Upper lobe of left lung (tissue), 6 donors: ENCODE measurements at places on chromosomes 13 and 19.
A peak's percentile ranks its signal among the peaks of the same experiment; 100 is the strongest.

GRCh38 chr19:16668176-16668575 is 7.2 kb downstream of the TMEM38A start:
- H3K27ac ChIP-seq = no peak overlapping the region
- no peak overlapping the region for H3K4me3 ChIP-seq
- no peaks in the 10 kb centered on the region for H3K36me3 ChIP-seq
- peaks cover 13% of the 10 kb centered on the region for H3K4me1 ChIP-seq
- no peaks in the 10 kb centered on the region for H3K27me3 ChIP-seq

- no peak overlapping the region for H3K4me3 ChIP-seq
- H3K4me1 ChIP-seq = no peaks in the 10 kb centered on the region
- H3K36me3 ChIP-seq = no peaks in the 10 kb centered on the region
- no peak for DNase-seq
Measured at GRCh38 chr13:95327190-95327589, 25.9 kb upstream of the ABCC4 start.

- H3K27me3 ChIP-seq = no peaks in the 10 kb centered on the region
- no peaks in the 10 kb centered on the region for H3K36me3 ChIP-seq
- H3K4me1 ChIP-seq = no peaks in the 10 kb centered on the region
- H3K27ac ChIP-seq = no peak overlapping the region
- no peak overlapping the region for H3K4me3 ChIP-seq
Measured at GRCh38 chr13:72255908-72256307, 388.9 kb upstream of the DACH1 start.

DNA sequence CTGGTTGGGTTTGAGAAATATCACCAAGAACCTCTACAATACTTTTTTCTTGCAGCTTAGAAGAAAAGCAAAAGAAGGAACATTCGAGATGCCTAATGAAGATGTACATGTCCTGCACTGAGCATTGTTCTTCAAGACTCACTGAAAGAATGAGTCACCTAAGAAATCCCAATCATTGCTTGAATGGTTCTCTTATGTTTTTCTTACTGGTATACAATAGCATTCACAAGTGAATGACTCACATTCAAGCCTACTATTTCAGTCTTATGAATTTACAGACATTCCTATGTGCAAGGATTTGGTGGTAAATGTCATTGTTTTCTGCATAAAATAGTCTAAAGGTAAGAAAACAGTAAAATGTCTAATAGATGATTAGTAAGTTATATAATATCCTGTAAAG is 594.6 kb downstream of the PCDH9 start:
- H3K4me3 ChIP-seq = no peak overlapping the region
- DNase-seq = no peak
- no peaks in the 10 kb centered on the region for H3K4me1 ChIP-seq
- H3K36me3 ChIP-seq = no peaks in the 10 kb centered on the region
- H3K27me3 ChIP-seq = no peaks in the 10 kb centered on the region

DNA sequence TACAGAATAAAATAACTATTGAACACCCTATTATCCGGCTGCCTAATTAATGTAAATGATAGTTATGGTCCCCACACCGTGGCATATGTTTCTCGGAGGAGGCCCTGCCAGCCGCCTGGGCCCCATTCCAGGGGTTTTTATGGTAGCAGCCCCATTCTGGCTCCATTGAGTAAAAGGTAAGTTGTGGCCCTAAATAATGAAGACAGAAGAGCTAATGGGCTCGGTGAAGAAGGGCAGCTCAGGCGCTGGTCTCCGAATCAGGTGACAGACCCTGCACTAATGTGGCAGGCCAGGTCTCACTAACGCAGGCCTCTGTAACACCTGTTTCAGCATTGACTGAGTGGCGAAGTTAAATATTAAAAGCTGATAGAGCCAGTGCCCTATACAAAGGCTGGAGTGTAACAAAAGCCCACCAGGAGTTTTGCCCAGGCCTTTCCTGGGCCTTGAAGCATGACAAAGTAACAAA is 19.1 kb downstream of the POP4 start:
- no peak for DNase-seq
- no peaks in the 10 kb centered on the region for H3K4me1 ChIP-seq
- H3K36me3 ChIP-seq = no peaks in the 10 kb centered on the region
- no peak overlapping the region for H3K27ac ChIP-seq

- H3K4me1 ChIP-seq = peaks cover 9% of the 10 kb centered on the region
- H3K36me3 ChIP-seq = no peaks in the 10 kb centered on the region
- H3K27ac ChIP-seq = no peak overlapping the region
- H3K4me3 ChIP-seq = no peak overlapping the region
- no peaks in the 10 kb centered on the region for H3K27me3 ChIP-seq
Measured at GRCh38 chr13:44170731-44171130, 202.9 kb upstream of the SERP2 start.

GRCh38 chr13:26628706-26629105 is 71.2 kb downstream of the WASF3 start:
- no peak overlapping the region for H3K27ac ChIP-seq
- H3K36me3 ChIP-seq = no peaks in the 10 kb centered on the region
- DNase-seq = no peak
- no peaks in the 10 kb centered on the region for H3K4me1 ChIP-seq
- no peak overlapping the region for H3K4me3 ChIP-seq
- H3K27me3 ChIP-seq = no peaks in the 10 kb centered on the region

DNA sequence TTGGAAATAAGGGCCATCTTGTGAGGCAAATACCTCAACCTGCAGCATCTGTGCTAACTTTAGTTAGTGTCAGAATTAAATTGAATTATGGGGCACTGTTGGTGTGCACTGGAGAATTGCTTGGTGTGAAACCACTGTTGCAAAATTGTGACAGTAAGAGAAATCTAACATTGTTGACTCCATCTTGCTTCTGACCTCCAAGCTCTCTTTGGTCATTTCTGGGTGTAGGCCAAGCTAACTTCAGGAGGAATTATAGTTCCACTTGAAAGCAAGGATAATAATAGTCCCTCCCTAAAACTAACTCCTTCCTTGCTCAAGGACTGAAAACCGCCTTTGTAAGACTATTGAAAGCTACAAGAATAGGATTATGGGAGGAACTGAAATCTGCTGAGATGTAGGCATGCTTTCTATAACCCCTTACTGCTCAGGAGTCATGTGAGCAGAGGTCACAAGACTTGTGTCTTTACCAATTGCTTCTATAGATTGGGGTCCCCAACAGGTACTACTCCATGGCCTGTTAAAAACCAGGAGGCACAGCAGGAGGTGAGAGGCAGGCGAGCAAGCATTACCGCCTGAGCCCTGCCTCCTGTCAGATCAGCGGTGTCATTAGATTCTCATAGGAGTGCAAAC is 24.9 kb upstream of the GAS6 start:
- peaks cover 8% of the 10 kb centered on the region for H3K4me1 ChIP-seq
- H3K27me3 ChIP-seq = no peaks in the 10 kb centered on the region
- H3K27ac ChIP-seq = no peak overlapping the region
- no peak overlapping the region for H3K4me3 ChIP-seq
- DNase-seq = no peak

GRCh38 chr19:42325308-42325895 is at the start of gene MEGF8:
TSS of gene MEGF8 (plus strand) at chr19:42325635. CDS start at chr19:42326244, 609 bp downstream.
- no peaks in the 10 kb centered on the region for H3K36me3 ChIP-seq
- peak; percentile 95 for DNase-seq

- H3K27me3 ChIP-seq = no peaks in the 10 kb centered on the region
- H3K36me3 ChIP-seq = peaks cover 77% of the 10 kb centered on the region
- peaks cover 24% of the 10 kb centered on the region for H3K4me1 ChIP-seq
- peak overlapping the region; percentile 86 for H3K27ac ChIP-seq
Measured at GRCh38 chr19:42201489-42202289, 15.8 kb downstream of the DEDD2 start.

- H3K4me1 ChIP-seq = peaks cover 9% of the 10 kb centered on the region
- peak overlapping the region; percentile 73 for H3K27ac ChIP-seq
- H3K36me3 ChIP-seq = no peaks in the 10 kb centered on the region
- H3K4me3 ChIP-seq = peak overlapping the region; percentile 67
Measured at GRCh38 chr19:39031368-39032062, 834 bp downstream of the FBXO27 start.

- H3K27ac ChIP-seq = peak overlapping the region; percentile 95
- no peaks in the 10 kb centered on the region for H3K36me3 ChIP-seq
- peak overlapping the region; percentile 96 for H3K4me3 ChIP-seq
- H3K4me1 ChIP-seq = peaks cover 13% of the 10 kb centered on the region
Measured at GRCh38 chr19:9819596-9819909, 674 bp upstream of the FBXL12 start.

GRCh38 chr19:43768273-43769050 is 12.3 kb downstream of the KCNN4 start:
- H3K27ac ChIP-seq = no peak overlapping the region
- H3K36me3 ChIP-seq = no peaks in the 10 kb centered on the region
- no peaks in the 10 kb centered on the region for H3K27me3 ChIP-seq
- no peak overlapping the region for H3K4me3 ChIP-seq
- DNase-seq = peak; percentile 82

DNA sequence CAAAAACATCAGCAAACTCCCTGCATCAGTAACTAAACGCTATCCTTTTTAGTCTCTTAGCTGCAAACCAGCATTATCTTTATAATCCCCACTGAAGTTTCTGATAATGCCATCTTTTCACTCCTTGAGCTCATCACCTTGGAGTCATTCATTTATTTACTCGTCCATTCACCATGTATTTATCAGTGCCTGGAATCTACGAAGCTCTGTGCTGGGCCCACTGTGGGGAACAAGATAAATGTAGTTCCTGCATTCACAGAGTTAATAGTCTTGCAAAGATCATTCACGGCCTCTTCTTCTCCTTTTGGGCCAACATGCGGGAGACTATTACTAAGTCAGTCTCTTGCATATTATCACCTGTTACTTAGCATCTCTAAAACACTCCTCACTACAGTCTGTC is 89.4 kb downstream of the HS6ST3 start:
- no peak for DNase-seq
- no peaks in the 10 kb centered on the region for H3K36me3 ChIP-seq
- H3K27ac ChIP-seq = no peak overlapping the region
- no peaks in the 10 kb centered on the region for H3K4me1 ChIP-seq

DNA sequence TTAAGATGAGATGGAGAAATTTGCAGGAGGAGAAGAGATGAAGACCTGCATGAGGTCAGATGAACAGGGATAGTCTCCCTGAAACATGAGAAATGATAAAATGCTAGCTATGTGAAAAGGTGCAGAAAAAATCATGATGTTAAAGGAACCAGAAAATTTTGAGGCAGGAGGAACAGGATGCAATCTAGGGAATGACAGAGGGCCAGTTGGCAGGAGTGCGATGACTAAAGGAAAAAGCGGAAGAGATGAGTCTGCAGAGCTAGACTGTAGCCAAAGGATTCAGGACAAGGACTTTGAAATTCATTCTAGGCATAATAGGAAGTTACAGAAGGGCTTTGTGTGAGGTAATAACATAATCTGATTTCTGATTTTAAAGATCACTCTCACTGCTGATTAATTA is 77.9 kb downstream of the TRPC4 start:
- no peak overlapping the region for H3K27ac ChIP-seq
- no peak overlapping the region for H3K4me3 ChIP-seq
- H3K27me3 ChIP-seq = no peaks in the 10 kb centered on the region
- DNase-seq = no peak
- H3K4me1 ChIP-seq = no peaks in the 10 kb centered on the region

DNA sequence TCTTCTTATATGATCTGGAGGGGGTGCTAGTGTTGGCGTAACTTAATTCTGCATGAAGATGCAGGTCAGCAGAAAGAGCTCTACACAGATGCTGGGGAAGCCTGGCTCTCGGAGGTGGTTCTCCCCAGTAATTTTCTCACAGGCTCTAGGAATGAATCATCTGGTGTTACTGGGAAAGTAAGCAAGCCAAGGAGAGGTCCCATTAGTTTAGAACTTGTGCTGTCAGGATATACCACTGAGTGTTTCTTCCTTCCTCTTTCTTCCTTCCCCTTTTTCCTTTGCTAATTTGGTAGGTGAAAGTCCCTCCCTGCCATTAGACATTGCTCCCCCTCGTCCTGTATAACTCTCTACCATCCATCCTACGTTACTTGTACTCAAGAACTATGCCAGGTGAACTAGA is 68.3 kb downstream of the ATP8A2 start:
- no peaks in the 10 kb centered on the region for H3K27me3 ChIP-seq
- no peaks in the 10 kb centered on the region for H3K4me1 ChIP-seq
- no peak overlapping the region for H3K4me3 ChIP-seq
- DNase-seq = no peak
- H3K27ac ChIP-seq = no peak overlapping the region

- H3K27ac ChIP-seq = no peak overlapping the region
- no peak for DNase-seq
- H3K4me1 ChIP-seq = no peaks in the 10 kb centered on the region
Measured at GRCh38 chr13:73419186-73419585, 360.4 kb downstream of the KLF5 start.

DNA sequence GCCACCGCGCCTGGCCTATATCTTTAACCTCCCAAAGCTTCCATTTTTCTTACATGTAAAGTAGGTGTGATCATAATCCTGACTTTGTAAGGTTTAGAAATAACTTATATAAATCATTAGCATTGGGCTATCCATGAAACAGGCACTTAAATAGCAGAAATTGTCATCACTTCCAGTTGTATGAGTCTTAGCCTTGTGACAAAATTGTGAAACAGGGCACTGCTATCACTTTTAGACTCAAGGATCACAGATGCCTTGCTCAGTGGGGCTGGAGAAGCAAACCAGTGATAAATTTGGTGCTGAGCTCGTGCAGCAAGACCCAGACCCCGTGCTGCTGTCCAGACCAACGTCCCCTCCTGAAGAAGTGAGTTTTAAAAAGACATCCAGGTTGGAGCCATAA is 209.7 kb downstream of the KATNAL1 start:
- no peak overlapping the region for H3K27ac ChIP-seq
- no peaks in the 10 kb centered on the region for H3K27me3 ChIP-seq
- H3K4me3 ChIP-seq = no peak overlapping the region
- no peaks in the 10 kb centered on the region for H3K36me3 ChIP-seq
- no peaks in the 10 kb centered on the region for H3K4me1 ChIP-seq
